LHCN-M2 (cell line): ENCODE measurements at places on chromosomes 12 and 14.

DNA sequence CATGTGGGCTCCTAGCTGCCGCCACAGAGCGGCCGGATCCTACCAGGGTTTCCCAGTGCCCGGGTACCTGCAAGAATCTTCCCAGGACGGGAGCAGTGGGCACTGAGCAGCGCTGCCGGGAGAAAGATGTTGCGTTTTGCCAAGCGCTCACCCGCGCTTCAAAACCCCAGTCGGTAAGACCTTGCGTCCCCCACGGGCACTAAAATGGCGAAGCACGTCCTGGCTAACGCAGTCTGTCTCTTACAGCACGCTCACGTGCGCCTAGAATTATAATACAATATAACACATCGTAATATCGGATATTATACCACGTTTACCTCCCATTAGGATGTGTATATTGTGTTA, 35.1 kb upstream of the TBX5 start:
- DNase-seq, result no peak

GRCh38 chr12:54413284-54414190, 5.5 kb downstream of the ITGA5 start:
- peak; percentile 41 for DNase-seq

- DNase-seq, result peak; percentile 88
Measured at GRCh38 chr12:51326698-51327439, 2.9 kb upstream of the BIN2 start.

DNA sequence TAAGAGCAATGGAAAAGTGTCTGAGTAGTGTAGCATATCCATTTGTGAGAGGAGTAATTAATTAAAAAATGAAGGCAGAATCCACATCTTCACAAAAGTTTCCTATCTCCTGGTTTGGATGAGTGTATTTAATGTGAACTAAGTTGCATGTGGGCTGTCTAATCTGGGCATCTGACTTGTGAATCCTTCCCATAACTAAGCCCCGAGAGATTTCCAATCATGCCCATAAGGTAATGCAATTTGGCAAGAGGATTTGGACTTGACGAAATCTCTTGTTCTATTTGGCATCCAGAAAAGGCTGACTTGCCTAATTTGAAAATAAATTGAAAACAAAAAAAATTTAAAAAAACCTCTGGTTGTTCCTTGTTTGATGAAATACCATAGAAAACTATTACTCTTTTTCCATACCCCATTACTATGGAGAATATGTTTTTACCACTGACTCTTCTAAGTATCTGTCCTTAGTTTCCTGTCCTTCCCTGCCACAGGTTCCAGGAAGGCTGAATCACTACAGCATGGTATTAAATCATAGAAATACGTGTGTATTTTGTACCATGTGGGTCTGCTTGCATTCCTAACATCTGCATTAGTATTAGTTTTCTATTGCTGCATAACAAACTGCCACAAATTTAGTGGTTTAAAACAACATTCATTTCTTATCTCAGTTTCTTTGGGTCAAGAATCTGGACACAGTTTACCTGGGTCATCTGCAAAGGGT, 48.4 kb downstream of the ETV6 start:
- peak; percentile 45 for DNase-seq

- no peak for DNase-seq
Measured at GRCh38 chr12:91383099-91383498, 200.5 kb upstream of the DCN start.

- DNase-seq, result no peak
Measured at GRCh38 chr14:33836900-33837577, 113.8 kb downstream of the EGLN3 start.

GRCh38 chr14:81446279-81447007, 46.3 kb upstream of the STON2 start:
- DNase-seq, result no peak

DNA sequence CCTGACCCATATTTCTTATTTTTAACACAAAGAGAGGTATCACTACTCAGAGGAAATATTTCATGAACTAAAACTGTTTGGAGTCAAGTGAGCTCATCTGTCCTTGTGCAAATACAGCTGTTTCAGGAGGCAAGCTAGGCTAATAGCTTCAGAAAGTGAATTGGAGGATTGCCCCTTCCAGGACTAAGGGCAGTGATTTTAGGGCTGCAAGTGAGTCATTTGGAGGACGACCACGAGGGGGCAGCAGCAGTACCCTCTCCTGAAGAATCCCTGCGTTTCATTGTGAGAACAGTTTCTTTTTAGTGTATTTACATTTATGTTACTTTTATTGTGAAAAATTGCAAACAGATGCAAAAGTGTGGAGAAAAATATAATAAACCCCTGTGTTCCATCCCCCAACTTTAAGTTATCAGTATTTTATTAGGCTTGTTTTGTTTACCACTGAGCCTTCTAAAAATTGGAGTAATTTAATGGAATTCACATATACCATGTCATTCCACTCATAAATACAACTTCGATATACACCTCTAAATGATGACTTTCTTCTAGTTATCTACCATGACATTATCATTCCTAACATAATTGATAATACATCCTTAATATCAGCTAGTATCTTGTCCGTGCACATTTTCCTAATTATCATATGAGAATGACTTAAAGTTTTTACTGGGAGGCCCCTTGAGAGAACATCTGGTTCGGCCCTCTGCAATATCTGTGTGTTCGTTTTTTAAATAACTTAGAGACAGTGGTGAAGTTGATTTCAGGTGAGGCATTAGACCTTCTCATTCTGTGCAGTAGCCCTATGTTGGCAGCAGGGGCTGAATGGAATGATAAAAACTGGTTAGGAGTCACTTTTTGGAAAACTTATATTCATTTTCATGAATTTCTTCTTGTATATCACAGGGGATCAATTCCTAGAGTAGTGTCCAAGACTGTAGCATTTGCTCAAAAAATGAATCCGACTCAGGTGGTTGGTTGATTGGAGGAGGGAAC, 13.7 kb downstream of the FOXJ2 start:
- peak; percentile 74 for DNase-seq

- DNase-seq, result no peak
Measured at GRCh38 chr14:69281450-69282169, 21.7 kb downstream of the GALNT16 start.

DNA sequence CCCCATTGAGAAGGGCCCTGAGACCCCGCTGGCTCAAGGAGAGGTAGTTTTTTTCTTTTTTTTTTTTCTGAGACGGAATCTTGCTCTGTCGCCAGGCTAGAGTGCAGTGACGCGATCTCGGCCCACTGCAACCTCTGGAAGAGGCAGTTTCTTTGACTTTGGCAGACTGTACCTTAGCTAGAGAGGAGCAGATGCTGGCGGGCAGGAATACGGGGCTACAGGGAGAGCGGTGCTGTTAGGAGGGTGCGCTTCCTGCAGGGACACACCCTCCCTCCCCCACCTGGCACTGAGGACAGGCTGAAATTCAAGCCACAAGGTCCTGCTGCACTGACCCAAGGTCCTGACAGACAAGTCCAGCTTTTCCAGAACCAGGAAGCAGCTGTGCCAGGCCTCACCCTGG, 32.2 kb upstream of the NUDT14 start:
- no peak for DNase-seq

DNA sequence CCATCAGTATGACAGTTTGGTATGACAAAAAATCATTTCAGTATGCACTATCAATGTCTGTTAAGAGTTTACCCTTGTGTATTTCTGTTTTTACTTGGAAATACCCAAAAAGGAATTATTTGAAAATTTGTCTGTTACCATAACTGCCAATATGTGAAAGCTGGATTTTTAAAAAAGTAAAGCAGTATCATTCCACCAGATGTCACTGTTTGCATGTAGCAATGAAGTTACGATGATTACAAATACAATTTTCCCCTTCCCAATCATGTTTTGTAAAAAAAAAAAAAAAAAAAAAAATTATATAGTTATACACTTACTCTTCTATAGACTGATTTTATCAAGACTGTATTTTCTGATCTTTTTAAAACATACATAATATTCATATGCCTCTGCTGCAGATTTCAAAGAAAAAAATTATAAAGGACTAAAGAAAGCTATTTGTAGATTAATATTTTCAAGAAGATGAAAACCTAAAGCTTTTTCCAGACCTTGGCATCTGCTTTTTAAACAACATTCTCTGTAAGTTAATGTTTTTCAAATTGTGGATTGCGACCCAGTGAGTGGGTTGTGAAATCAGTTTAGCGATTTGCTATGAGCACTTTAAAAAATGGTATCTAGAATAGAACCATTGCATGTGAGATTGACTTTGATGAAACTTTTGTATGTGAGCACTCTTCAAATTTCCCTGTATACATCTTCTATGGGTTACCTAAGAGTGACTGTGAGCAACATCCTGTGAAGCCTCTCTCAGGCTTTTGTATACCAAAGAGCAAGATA, 114.2 kb downstream of the TTC6 start:
- peak; percentile 24 for DNase-seq

DNA sequence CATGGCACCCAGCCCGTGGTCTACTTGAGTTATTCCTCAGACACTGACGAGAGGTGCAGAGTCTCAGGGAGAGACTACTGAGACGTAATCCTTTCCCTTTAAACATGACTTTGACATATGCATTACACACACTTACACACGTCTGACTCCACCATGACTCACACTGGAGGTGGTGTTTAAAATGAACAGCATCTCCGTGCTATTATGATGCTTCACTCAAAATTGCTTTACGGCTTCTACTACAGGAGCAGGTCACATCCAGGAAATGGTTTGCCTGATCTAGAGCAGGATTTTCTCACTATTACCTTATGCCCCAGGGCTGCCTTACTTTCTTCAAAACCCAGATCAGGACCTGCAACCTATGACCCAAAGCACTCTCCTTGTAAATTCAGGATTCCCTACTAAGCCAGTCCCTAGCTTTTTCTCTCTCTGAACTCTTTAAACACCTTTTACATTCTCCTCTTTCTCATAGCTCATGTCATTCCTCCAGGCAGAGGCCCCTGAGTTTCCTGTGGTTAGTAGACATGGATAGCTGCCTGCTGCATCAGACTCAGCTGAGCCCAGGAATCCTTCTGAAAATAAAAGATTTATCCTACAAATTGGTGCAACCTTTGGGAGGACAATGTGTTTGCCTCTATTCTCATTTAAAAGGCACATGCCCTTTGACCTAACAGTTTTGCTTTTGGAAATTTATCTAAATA, 31.2 kb downstream of the TMCC3 start:
- DNase-seq, result peak; percentile 92

DNA sequence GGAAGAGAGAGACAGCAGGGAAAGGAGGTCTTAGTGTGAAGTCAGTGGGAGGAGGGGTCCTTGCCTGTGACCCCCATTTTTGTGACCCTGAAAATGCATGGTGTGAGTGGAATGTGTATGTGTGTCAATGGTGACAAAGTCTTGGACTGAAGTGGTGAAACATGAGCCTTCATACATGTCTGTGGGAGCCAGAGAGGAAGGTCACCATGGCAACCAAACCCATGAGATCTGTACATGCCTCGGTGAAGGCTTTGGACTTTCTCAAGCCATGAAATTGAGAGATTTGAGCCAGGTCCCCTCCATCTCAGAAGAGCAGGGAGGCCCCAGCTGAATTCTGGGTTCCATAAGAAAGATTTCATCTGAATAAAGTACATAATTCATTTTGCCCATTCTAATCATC, 108.7 kb downstream of the TTC8 start:
- no peak for DNase-seq

DNA sequence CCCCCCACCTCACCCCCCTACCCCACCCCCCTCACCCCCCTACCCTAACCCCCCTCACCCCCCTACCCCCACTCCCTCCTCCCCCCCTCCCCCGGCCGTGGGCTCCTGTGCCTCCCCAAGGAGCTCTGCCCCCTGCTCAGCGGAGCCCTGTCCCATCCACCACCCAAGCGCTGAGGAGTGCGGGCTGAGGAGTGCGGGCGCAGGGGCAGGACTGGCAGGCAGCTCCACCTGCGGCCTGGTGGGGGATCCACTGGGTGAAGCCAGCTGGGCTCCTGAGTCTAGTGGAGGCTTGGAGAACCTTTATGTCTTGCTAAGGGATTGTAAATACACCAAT, 2.3 kb upstream of the JPH4 start:
- no peak for DNase-seq

DNA sequence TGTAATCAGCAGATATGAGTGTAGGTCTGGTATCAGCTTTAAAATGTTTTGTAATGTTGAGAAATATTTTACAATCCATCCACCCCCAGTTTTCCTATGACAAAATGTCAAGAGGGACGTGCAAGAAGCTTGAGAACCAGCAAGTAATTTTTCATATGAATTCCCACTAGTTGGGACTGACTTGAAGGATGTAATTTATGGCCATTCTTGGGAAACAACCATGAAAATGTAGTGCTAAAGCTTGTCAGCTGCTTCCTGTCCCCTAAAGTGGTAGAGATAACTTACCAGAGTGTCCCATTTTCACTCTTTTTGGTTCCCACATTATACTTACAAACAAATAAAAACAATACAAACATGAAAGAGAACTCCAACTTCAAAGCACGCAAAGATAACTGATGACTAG, 63.9 kb downstream of the RERG start:
- no peak for DNase-seq

- no peak for DNase-seq
Measured at GRCh38 chr12:101909646-101910045, 32.3 kb downstream of the DRAM1 start.
